ENCODE measurements at places on chromosomes 7 and 10.

GRCh38 chr7:2451171-2452073 lies 24.8 kb downstream of the GRIFIN start:
- peak; percentile 80 for DNase-seq

GRCh38 chr10:47020471-47020870 lies 109.2 kb downstream of the PTPN20 start:
- DNase-seq = no peak

DNA sequence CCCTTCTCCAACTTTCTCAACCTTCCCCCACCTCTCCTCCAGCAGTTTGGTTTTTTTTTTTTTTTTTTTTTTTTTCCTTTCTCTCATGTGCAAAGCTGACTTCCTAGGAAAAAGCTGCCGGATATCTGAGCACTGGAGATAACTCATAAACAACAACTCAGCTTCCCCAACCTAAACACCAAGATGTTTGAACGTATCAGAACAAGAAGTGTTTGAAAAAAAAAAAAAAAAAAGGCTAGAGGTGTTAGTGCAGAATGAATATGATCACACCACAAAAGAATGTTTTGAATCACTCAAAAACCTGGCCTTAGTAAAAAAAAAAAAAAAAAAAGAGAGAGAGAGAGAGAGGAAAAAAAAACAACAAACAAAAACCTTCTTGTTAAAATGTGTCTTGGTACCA lies 11.2 kb downstream of the GATA3 start:
- DNase-seq = no peak

- DNase-seq = no peak
Observed at GRCh38 chr7:128814499-128814898, 15.7 kb upstream of the FLNC start.

DNA sequence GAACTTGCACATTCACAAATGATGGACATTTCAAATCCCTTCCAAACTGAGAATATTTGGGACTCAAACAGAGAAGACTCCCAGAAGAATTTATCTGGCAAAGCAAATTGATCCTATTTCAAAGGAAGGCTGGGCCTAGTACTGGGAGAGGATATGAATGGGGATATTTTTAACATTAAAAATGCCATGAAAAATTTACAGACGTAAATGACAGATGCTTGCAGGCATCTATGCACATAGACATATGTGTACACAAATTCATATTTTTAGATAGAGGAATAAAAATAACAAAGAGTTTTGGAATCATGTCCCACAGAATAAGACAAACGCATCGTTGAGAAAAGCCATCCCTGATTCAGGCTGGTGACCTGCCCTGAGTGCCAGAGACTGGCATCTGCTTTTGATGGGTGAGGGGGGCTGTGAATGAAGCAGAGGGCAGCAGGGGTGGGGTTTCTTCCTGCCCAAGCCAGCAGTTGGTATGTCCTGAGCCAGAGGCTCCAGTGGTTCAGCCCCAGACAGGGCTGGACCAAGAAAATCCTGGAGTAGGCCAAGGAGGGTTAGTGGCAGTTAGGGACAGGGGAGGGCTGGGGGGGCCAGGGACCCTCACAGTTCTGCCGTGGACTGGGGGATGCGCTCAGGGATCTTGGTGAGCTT lies 138.5 kb downstream of the SLIT1 start:
- DNase-seq = no peak

DNA sequence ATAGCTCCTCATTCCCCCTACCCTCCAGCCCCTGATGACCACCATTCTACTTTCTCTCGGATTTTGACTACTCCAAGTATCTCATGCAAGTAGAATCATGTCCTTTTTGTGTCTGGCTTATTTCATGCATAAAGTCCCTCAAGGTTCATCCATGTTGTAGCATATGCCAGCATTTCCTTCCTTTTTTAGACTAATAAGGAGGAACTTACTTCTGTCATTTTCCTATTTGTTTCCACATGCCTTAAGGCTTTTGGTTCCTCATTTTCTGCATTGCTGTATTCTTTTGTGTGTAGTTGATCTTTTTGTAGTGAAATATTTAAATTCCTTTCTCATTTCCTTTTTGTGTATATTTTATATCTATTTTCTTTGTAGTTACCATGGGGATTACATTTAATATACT lies 376.9 kb downstream of the CALN1 start:
- DNase-seq = no peak

DNA sequence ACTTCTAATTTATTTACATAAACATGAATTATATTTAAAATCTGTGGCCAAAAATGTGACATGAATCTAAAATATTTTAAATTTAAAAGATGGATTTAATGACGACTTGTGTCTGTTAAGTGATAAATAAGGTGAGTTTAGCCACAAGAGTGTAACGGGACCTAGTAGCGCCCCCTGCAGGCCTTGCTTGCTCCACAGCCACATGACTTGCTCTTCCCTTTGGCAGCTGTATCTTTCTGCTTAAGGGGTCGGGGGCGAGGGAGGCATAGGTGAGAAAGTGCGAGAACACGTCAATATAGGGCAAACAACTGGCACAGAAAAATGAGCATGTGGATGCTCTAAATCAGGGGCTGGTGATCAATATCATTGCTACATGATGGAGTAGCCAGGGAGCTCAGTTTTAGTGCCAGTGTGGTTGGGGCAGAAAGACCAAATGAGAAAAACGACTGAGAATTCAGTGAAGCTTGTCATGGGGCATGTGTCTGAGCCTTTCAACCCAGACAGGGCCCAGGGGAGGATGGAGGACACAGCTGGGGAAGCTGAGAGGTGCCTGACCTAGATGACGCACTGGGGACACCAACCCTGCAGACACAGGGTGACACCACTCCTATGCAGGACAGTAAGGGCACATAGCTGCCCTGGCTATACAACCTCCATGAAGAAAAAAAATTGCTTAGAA lies 49.8 kb downstream of the PAXIP1 start:
- DNase-seq = peak; percentile 48

DNA sequence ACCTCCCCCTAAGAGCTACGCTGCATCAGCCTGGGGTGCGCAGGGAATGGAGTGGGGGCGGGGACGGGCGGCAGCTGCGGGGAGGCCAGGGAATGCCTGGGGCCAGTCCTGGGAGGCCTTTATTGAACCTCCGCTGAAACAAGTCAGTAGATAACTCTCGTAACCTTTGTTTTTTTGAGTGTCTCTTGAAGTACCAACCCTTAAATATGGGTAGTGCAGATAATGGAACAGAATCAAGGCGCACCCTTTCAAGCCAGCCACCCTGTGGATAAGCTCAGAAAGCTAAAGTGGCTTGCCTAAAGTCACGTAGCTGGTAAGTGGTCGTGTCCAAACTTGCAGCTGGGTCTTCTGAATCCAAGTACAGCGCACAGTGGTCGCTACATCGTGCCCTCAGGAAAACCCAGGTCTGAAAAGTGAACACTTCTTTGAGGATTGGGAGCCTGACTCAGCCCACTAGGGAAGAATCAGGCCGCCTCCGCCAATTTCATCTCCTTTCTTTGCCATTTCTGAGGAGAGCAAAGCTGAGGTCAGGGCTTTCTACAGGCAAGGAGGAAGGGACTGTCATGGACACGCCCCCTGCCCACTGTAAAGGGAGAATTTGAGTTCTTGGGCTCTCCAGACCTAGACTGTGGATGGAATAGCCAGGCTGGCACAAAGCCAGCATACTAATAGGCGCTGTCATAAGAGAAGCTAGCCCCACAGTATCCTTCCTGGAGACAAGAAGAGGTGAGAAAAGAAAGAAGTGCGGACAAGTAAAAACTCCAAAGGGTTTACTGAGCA lies 3.2 kb upstream of the EGR2 start:
- DNase-seq = no peak

GRCh38 chr10:42491001-42491592 lies 147.3 kb downstream of the ZNF33B start:
- no peak for DNase-seq

DNA sequence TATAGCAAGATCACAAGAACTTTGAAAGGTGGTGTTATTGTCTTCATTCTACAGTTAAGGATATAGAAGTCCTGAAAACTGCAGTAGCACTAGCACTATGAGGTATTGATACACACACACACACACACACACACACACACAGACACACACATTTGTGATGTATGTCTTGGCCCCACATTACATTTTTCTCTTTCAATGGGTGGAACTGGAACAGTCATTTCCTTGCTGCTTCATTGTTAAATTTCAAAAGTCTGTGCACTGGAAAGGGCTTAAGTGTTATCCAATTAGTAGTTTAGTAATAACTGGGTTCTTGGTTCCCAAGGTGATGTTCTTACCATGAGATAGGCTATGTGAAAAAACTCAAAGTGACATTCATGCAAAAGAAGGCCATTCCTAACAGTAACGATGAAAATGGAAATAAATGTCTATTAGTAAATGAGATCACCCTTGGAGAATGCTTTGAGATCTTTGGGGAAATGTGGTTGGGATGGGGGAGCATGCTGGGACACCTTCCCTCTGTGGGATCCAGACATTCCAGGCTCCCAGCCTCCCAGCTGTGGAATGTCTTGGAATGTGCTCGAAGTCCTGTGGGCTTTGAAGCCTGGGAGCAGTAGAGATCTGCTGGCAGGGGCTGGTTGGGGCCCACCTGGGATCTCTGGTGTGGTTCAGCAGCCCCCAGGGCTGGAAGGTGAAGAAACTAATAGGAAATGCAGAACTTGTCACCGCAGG lies 37.4 kb upstream of the CALD1 start:
- DNase-seq = no peak

DNA sequence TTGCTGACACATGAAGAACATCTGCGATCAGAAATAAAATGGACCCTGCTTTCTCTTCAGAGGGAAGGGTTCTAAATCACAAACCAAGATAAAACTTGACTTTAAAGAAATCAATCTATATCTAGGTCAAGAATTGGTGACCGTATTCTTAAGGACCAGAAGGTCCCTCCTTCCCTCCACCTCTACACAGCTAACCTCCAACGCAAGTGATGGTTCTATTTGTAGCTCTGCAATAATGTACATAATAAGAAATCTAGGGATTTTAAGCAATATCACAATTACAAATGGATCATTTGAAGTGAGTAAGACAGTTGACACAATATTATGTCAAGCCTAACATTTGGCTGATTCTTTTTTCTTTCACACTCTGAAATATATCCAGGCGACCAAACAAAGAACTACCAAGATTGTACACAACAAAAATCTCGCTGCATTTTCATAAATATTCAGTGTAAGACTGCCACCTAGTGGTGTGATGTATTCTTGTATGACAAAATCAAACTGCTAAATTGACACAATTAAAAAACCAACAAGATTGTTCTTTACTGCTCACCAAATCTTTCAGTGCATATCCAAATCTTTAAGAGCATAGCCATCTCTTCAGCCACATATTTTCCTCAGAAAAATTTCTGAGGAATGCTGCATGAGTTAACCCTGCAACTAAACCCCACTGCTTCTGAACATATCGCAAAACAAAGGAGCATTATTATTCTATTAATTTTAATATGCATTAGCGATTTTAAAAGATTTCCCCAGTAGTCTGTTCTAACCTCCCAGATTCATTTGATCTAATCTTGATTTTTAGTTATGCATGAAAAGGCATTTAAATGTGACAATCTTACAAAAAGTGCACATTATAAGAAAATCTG lies 44.5 kb downstream of the ICA1 start:
- DNase-seq = no peak

All from activated CD4-positive, CD25-positive, alpha-beta regulatory T cell (primary cell).